Aorta (tissue), 5 donors: ENCODE measurements at places on chromosomes 5 and 9. TPM values are rescaled to one million over a fixed set of nuclear protein-coding genes. Genes with fewer than 3 reads are reported as not detected.
A peak's percentile ranks its signal among the peaks of the same experiment; 100 is the strongest.

DNA sequence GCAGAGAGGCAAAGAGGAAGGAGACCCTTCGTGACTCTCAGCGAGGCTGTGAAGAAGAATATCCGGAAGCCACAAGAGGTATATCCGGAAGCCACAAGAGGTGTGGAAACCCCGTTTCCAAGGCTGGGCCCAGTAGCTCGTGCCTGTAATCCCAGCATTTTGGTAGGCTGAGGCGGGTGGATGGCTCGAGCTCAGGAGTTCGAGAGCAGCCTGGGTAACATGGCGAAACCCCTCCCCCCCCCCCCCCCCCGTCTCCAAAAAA is 612 bp upstream of the BBLN start:
- DNase-seq = no peak

- peak; percentile 84 for DNase-seq
Measured at GRCh38 chr9:127336506-127337352, 60.2 kb upstream of the SLC2A8 start.

The NRARP gene
- 26.6 TPM for total RNA-seq

- no peak for DNase-seq
Measured at GRCh38 chr9:126638571-126639132, 24.9 kb downstream of the LMX1B start.

The MYOT gene
- 7.1 TPM for total RNA-seq

GRCh38 chr5:83464261-83464660 is 7.3 kb upstream of the VCAN start:
- no peak for DNase-seq

DNA sequence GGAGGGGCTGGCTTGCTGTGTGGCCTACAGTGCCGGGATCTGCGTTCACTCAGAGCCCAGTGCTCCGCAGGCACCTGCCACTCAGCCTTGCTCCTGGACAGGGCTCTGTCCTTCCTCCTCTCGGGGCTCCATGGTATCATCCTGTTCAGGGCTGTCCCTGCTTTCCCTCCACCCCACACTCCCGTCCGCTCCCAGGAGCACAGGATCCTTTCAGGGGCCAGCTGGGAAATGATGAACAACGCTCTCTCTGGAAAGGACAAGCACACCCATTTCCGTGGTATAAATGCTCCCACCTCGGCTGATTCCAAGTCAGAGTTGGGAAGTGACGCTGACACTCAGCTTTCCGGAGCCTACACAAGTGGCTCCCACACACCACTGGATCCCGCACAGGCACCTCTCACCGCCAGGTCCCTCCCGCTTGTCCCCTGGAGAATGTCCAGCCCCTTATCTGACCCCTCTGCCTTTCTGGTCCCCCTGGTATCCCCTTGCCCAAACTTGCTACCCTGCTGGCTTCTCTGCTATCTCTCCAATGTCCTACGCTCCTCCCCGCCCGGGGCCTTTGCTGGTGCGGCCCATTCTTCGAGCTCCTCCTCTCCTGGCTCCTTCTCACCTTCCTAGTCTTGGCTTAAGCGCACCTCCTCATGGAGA is 21.3 kb downstream of the HMCN2 start:
- no peak for DNase-seq

The ZNF618 gene
- total RNA-seq = 17.3 TPM

GRCh38 chr9:129139233-129139992 is 28.2 kb downstream of the PTPA start:
- DNase-seq = peak; percentile 87

The FAM169A gene
- 1.0 TPM for total RNA-seq

GRCh38 chr9:137660144-137660543 is 41.3 kb downstream of the EHMT1 start:
- DNase-seq = peak; percentile 28

The KLHL3 gene
- total RNA-seq = 38.1 TPM

DNA sequence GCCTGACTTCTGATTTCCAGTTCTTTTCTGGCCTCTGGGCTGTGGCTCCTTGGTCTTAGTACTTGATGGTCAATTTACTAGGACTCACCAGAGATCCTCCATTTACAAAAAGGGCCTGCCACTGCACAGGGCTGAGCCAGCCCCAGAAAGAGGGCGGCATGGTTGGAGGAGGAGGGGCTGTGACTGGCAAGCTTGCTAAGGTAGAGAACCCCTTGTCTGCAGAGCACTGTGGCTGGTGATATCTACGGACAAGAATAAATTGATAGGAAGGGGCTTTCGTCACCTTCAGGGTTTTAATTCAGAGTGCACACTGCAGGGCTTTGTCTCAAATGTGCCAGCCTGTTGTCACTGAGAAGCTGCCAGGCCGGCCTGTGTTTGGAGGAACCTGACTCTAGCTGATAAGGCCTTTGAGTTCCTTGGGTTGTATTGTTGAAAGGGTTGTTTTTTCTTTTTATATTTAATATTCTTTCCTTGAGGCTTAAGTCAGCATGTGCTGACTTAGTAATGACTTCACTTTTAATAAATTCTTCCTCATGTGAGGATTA is 15.1 kb downstream of the SLC22A5 start:
- DNase-seq = no peak

The DPH7 gene
- total RNA-seq = 35.7 TPM

The ITGA1 gene
- 132 TPM for total RNA-seq

The LMBRD2 gene
- 9.8 TPM for total RNA-seq

GRCh38 chr9:93575796-93576257 is 557 bp upstream of the PHF2 start:
- peak; percentile 81 for DNase-seq

GRCh38 chr5:32014096-32014745 is 159.9 kb downstream of the GOLPH3 start:
- DNase-seq = no peak

The PCDHA1 gene
- total RNA-seq = not detected

DNA sequence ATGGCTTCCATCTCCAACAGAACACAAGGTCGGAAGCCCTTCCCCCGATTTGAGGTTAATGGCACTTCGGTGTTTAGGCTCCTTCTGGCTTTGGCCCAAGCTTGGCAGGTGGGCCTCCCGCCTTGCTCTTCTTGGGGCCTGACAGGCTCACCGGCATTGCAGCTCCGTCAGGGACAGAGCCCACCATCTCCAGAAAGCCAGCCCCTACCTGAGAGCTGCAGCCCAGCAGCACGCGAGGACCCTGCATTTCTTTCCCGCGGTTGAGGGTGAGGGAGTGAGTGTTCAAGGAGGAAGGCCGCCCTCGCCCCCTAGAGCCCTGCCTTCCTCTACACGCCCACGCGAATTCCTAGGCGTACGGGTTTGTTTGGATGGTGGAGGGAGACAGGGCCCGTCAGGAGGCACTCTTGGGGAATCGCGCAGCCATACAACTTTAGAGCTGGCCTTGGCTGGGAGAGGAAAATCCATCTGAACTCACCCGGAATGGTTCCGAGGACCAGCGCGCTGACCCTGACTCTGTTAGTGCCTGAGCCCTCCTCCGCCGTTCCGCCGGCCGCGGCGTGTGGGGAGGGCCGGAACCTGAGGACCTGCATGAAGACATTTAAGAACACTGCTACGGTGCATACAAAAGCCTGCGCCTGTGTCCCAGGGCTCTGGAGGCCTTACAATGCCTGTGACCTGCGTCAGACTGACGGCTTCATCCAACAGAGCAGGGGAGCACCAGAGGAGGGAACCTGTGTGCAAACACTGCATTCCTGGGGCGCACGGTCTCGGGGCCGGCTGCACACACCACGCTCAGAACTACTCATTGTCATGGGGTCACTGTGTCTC is 73.8 kb downstream of the MRPL36 start:
- peak; percentile 63 for DNase-seq

The FOXD1 gene
- 15.2 TPM for total RNA-seq

DNA sequence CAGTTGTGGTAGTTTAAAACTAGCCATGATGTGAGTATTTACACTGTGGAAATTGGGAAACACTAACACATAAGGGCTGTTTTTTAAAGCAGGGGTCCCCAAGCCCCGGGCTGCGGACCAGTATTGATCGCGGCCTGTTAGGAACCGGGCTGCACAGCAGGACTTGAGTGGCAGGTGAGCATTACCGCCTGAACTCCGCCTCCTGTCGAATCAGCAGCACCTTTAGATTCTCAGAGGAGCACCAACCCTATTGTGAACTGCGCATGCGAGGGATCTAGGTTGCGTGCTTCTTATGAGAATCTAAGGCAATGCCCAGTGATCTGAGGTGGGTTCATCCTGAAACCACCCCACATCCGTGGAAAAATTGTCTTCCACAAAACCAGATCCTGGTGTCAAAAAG is 127.8 kb downstream of the PCSK5 start:
- no peak for DNase-seq

The FGFR4 gene
- total RNA-seq = 0.23 TPM

GRCh38 chr9:124800306-124801259 is 23.6 kb downstream of the OLFML2A start:
- no peak for DNase-seq

The PDGFRB gene
- 360 TPM for total RNA-seq

DNA sequence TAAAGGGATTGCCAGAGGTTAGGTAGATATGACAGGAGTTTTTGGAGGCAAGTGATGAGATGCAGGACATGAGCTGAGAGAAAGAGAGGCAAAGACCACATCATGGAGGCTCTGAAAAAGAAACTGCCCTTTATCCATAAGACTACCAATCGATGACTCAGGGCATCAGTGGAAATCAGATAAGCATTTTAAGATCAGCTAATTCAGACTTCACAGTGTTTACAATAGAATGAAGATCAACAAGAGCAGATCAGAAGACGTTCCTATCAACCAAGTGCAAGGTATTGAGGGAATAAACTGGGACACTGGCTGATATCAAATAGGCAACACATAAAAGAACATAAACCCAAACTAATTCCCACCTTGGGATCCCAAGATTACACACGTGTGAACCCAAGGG is 227.2 kb downstream of the SLCO4C1 start:
- DNase-seq = no peak

- DNase-seq = no peak
Measured at GRCh38 chr9:107137495-107138202, 145.4 kb upstream of the RAD23B start.

The ARSI gene
- 0.91 TPM for total RNA-seq

- DNase-seq = no peak
Measured at GRCh38 chr9:115601434-115601833, 483.5 kb upstream of the TNC start.

DNA sequence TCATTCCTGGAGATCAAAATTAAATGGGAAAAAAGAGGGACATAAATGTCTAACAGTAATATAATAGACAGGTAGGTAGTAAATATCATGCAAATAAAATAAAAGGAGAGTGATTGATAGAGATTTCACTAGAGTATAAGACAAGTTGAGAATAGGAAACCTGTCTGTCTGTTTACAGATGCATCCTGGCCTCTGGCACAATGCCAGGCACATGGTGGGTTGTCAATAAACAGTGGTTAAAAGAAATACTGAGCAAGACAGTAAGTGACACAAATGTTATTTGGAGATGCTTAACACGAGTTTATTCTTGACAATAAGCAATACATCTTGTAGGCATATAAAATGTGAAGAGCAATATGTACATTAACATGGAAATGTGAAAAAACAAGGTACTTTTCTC is 33.3 kb downstream of the RICTOR start:
- no peak for DNase-seq

GRCh38 chr9:116450378-116451139 is 236.5 kb upstream of the TRIM32 start:
- peak; percentile 51 for DNase-seq

- no peak for DNase-seq
Measured at GRCh38 chr5:9058666-9059065, 487.2 kb downstream of the SEMA5A start.

GRCh38 chr5:1101961-1102713 is 9.7 kb downstream of the SLC12A7 start:
- DNase-seq = no peak

The SLC34A3 gene
- total RNA-seq = not detected

The SLC4A9 gene
- total RNA-seq = not detected

The ARHGEF37 gene
- 9.7 TPM for total RNA-seq

GRCh38 chr9:121118266-121118665 is 43.5 kb downstream of the CNTRL start:
- no peak for DNase-seq

GRCh38 chr9:69500896-69501295 is 171.3 kb downstream of the APBA1 start:
- DNase-seq = no peak
